ENCODE measurements at places on chromosomes 1 and 21. TPM values are rescaled to one million over a fixed set of nuclear protein-coding genes. Genes with fewer than 3 reads are reported as not detected.

The SRSF11 gene
- polyA plus RNA-seq, result 134 TPM

The RNPEP gene
- polyA plus RNA-seq, result 60.4 TPM

The GPR52 gene
- polyA plus RNA-seq, result not detected

The MYCL gene
- polyA plus RNA-seq, result 3.1 TPM

The AMY1C gene
- 4.4 TPM for polyA plus RNA-seq

The HSD3B1 gene
- polyA plus RNA-seq, result not detected

The ATP1A4 gene
- 38.6 TPM for polyA plus RNA-seq

The EXOC8 gene
- polyA plus RNA-seq, result 9.3 TPM

The MYOC gene
- 3.4 TPM for polyA plus RNA-seq

The SLC25A34 gene
- polyA plus RNA-seq, result 2.6 TPM

The CFAP45 gene
- 59.6 TPM for polyA plus RNA-seq

The OR2G6 gene
- not detected for polyA plus RNA-seq

All from testis (tissue), 5 donors.